ENCODE measurements at places on chromosomes 1 and 21.

- DNase-seq: no peak
Measured at GRCh38 chr1:186054003-186054402, 319.8 kb downstream of the HMCN1 start.

DNA sequence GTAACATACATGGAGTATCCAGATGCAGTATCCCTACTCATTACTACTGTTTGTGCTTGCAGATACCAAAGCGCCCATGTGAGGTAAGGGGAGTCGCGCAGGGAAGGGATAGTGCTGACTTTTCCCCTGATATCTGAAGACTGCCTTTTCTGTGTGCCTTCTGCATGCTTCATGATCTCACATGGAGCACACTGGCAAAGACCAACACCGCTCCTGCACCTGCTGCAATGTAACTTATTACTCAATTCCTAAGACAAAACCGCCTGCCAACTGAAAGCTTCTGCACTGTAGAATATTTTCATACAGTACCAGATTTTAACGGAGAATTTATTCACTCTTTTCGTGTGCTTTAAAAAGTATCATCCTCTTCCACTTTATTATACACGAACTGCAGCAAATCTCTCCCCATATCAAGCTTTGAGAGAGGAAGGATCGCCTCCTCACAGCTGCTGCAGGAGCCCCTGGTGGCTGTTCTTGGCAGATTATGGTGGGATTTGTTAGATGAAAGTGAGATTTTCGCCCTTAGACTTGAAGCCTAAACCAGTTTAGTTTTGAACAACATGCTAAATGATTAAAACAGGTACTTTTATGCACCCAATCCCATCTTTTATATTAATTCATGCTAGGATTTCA lies 99.1 kb downstream of the PTPN14 start:
- no peak for DNase-seq

GRCh38 chr1:107363154-107363553 lies 222.3 kb downstream of the NTNG1 start:
- no peak for DNase-seq

DNA sequence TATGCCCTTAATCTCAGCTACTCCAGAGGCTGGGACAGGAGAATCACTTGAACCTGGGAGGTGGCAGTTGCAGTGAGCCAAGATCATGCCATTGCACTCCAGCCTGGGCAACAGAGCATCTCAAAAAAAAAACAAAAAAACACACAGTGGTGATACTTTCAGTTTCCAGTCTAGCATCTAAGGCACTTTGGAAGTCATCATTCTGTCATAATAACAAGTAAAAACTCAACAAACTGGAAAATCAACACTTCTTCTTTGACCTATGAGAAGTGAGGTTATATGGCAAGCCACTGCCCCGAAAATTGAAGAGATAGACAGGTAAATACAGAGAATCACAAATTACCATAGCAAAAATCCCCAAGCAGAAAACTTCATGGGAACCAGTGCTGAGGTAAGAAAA lies 51.9 kb downstream of the IL12RB2 start:
- no peak for DNase-seq

DNA sequence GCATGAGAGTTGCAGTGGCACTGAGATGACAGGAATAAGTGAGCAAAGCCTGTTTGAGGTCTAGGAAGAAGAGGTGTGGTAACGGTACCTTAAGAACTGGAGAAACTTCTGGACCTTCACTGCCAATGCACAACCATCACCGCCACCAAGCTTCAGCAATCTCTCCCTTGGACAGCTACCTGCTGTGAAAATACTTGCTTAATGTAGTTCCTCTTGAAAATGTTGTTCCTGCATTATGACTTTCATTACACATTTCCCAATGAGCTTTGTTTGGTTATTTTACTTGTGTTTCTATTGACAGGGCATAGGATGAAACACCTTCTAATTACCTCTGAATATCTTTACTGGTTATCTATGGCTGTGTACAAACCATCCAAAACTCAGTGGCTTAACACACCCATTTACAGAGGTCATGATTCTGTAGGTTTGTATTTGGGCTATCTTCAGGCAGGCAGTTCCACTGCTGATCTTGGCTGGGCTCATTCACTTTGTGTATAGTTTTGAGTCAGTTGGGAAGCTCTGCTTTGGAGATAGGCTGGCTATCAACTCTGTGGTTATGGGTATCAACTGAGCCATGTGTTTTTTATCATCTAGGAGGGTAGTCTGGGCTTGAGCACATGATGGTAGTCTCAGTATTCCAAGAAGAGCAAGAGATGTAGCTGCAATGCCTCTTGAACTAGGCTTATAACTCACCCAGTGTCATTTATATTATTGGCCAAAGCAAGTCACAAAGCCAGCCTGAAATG lies 149.4 kb downstream of the ELAVL4 start:
- DNase-seq: no peak
